ENCODE measurements at places on chromosomes 4 and X.

- no peak for DNase-seq
These were observed 56.0 kb upstream of the STPG2 start for GRCh38 chr4:98199247-98199646.

DNA sequence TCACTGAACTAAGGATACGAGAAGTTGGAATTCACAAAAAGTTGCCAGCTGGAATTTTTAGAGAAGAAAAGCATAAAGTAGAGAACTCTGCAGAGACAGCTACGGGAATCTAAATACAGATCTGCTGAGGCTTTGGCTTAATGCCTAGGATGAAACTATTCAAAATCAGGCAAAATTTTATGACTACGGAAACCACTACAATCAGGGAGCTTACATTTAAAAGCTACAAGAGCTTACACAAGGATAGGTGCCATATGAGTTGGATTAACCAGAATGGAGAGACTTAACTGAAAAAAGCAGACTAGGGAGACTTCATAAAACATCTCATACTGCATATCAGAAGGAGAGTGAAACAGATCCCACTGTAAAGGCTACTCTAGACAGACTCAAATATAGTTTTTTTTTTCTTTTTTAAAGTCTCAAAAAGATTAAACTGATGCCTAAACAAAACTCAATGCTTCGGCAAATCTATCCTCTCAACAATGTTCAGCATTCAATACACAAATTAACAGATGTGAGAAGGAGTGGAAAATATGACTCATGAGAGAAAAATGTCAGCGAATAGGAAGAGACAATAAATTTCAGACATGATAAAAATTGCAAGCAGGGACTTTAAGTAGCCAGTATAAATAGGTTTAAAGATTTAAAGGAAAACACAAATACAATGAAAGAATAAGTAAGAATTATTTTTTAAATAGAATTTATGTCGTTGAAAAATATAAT lies 586.1 kb downstream of the FSTL5 start:
- DNase-seq, result no peak

DNA sequence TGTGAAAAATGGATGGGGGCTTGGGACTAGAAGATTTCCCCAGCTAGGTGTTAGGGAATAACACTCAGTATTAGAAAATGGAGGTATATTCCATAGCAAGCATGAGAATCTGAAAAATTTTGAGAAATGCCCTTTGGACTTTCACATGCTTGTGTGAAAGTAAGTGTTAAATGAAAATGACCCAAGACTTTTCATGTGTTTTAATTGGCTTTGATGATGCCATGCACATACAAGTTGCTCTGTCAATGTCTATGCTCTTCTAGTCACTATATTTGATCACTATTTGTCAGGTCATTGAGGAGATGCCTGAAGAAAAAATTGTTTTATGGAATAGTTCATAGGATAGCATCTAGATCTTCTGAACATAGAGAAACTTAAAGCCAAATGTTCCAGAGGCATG lies 147.6 kb downstream of the SH2D1A start:
- no peak for DNase-seq

DNA sequence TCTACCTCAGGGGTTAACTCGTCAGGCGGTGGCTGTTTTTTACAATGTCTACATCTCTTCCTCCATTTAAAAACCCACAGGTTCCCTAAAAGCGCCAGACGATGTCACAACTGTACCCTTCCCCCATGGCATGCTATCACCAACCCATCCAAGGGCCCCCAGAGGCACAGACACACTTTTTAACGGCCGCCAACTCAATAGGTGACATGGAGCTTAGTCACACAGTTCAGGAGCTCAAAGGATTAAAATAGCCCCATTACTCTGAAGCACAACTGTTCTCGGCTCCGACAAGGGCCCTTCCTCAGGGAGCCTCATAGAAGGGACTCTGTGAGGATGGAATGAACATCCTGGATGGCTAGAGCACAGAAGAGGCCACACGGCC lies 12.4 kb downstream of the SH3KBP1 start:
- no peak for DNase-seq

DNA sequence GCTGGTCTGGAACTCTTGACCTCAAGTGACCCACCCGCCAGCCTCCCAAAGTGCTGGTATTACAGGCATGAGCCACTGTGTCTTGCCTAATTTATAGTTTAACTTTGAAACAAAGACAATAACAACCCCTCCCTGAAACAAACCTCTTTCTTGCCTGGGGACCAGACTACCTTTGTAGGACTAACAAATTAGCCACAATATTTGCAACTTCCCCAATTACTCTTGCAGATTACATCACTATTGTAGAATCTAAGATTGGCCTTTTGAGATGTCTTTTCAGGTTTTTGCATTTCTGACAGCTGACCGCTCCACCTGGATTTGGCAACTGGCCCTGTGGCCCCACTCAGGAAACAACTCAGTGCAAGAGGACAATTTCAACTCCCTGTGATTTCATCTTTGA lies 84.8 kb downstream of the AKAP4 start:
- no peak for DNase-seq

DNA sequence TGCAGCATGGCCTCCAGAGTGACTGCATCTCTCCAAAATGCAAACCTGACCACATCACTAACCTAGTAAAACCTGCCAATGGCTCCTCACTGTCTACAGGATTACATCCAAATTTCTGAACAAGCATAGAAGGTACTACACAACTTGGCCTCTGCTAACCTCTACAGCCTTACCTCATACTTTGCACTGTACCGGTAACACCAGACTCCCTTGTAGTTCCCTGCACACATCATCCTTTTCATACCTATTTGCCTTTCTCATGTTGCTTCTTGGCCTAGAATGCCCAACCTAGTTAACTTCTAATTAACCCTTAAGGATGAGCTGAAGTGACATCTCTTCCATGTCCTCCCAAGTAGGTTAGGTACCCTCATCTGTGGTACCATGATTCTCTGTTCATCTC lies 33.4 kb upstream of the KCNE5 start:
- no peak for DNase-seq

GRCh38 chr4:17817027-17817426 lies 6.2 kb downstream of the NCAPG start:
- DNase-seq, result no peak

- DNase-seq, result no peak
These were observed 99.5 kb upstream of the FAM9B start for GRCh38 chrX:9133426-9133825.

DNA sequence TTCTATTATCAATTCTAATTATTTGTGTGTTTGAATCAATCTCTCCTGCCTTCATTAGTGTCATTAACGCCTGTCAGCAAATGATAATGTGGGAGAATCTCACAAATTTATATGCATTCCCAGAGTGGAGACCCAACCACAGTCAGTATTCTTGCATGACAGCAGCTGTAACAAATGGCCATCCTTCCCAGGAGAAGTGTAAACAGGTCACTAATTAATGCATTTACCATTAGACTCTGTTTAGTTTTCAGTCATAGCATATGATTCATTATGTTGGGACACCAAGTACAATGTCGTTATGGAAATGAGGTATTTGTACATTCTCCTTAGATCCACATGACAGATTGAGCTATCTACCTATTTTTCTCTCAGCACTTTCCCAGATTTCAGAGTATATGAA lies 50.5 kb downstream of the CT47B1 start:
- DNase-seq, result no peak

- DNase-seq, result no peak
These were observed 564.4 kb downstream of the TMA16 start for GRCh38 chr4:164058776-164059445.

- DNase-seq, result no peak
These were observed 13.2 kb upstream of the CLDN24 start for GRCh38 chr4:183335369-183335940.

DNA sequence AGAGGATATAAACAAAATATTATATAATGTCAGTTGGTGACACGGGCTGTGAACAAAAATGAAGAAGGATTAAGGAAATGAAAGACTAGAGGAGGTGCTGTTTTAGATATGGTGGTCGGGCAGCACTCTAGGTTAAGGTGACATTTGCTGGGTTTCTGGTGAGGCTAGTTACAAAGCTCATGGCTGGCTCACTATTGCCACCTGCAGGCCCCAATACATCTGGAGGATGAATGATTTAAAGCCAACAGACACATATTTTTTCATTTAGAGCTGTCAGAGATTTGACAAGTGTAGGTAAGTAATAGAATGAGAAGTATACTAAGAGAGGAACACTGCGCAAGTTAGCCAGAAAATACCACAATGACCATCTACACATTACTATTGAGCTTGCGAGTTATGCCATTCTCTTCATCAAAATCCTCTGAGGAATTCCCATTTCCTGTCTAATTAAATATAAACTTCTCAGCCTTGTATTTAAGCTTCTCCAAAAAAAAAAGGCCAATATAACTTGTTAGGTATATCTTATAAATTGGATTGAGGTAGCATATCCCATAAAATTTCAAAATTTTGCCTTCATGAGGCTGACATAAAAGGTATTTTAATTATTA lies 6.4 kb upstream of the FGG start:
- no peak for DNase-seq

DNA sequence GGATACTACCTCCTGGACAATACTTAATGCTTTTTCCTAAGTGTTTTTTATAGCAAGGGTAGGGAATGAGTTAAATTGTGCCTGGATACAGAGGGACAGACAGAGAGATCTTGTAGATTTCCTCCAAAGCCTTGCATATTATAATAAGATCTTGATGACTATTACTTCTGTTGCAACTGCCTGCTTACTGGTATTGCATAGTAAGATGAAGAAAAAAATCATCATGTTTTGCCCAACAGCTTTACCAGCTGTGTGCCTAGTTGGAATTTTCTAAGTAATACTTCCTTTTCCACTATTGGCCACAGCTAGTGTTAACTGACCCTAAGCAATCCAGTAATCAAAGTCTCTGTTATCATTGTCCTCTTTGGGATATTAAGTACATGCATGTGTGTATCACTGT lies 139.0 kb downstream of the DCK start:
- no peak for DNase-seq

- DNase-seq, result no peak
These were observed 22.5 kb downstream of the MID1 start for GRCh38 chrX:10597871-10598270.

- DNase-seq, result no peak
These were observed 524.3 kb upstream of the GALNTL6 start for GRCh38 chr4:171288816-171289432.

GRCh38 chr4:19254486-19254885 lies 997.2 kb upstream of the SLIT2 start:
- no peak for DNase-seq

- DNase-seq, result no peak
These were observed 223.5 kb upstream of the FAM241A start for GRCh38 chr4:111921714-111922113.

DNA sequence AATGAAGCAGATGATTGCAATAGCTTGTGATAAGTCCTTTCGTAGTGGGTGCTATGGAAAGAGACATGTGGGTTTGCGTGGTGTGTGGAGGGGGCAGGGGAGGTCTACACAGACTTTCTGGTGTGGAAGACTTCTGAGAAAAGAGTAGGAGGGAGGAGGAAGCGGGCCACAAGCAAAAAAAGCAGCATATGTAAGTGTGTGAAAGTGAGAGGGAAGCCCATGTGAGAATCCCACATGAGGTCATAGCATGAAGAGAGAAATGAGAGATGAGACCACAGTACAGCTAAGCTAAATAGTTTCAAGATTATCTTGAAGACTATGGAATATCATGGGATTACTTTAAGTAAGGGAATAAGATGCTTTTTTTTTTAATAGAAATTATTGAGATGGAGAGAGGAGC lies 2039.9 kb upstream of the TENM3 start:
- DNase-seq, result no peak

DNA sequence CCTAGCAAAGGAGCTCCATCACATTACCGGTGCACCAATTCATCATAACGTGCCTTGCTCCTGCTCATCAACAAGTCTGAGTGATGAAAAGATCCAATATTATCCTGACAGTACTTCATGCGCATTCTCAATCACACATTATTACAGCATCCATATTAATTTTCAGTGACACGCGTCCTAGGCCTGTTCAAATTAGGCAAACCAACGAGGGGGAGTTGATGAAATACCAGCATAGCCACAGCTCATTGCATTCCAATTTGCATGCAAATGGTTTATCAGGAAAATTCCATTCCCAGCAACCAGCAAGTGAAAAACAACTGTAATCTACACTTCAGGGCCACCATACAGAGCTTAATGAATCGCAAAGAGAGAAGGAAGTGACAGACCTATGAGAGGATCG lies 236.9 kb downstream of the DCLK2 start:
- no peak for DNase-seq

DNA sequence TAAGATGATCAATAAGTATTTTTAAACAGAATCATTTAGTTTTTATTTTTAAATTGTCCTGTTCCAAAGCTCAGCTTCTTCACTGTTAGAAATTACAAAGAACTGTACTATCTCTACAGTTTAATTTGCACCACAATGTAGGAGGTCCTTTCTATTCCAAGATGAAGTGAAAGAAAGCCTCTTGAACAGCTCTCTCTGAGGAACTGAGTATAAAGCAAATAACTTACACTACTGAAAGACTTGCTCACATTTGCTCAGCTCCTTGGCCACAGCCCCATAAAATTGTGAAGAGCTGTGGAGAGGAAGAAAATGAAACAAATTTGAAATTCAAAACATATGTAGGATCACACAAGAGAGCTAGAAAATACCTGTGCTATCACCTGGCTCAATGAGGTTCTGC lies 68.6 kb downstream of the ENPEP start:
- no peak for DNase-seq

- DNase-seq, result no peak
These were observed 9.1 kb downstream of the WFS1 start for GRCh38 chr4:6278801-6279197.

- DNase-seq, result no peak
These were observed 18.1 kb upstream of the ZXDB start for GRCh38 chrX:57573754-57574153.

DNA sequence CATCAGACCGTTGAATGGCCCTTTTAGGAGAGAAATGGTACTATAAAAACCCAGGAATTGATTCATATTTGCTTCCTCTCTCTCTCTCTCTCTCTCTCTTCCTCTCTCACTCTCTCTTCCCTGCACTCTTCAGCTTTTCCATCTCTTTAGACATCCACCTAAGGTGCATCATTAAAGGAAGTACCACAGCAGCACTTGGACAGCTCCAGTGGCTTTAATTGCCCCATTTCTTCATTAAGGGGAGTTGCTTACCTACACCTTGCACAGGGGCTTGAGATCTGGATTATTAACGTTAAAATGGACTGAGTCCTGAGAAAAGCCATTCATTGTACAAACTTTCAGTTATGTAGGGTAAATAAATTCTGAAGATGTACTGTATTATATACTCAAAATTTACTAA lies 323.6 kb downstream of the AFF2 start:
- DNase-seq, result no peak

- DNase-seq, result no peak
These were observed 12.8 kb downstream of the TMPRSS11E start for GRCh38 chr4:68460085-68460484.

DNA sequence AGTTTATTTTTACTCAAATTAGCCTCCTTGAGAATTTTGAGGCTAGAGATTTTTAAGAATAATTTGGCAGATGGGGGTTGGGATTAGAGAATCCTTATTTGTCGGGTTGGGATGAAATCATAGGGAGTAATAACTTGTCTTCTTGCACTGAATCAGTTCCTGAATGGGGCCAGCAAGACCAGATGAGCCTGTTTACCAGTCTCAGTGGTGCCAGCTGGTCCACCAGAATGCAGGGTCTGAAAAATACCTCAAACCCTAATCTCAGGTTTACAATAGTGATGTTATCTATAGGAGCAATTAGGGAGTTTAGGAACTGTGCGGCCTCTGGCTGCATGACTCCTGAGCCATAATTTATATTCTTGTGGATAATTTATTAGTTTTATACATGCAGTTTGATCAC lies 705.9 kb upstream of the AGA start:
- DNase-seq, result no peak

GRCh38 chrX:92260102-92260501 lies 480.9 kb downstream of the PCDH11X start:
- DNase-seq, result no peak

GRCh38 chrX:17470136-17470535 lies 95.1 kb downstream of the NHS start:
- DNase-seq, result no peak

Data from stimulated activated CD8-positive, alpha-beta memory T cell treated with anti-CD3 and anti-CD28 coated beads, Interleukin-2, amount 100 ng/mL, for 1 hour (primary cell).